ENCODE measurements at places on chromosomes 4 and X.

DNA sequence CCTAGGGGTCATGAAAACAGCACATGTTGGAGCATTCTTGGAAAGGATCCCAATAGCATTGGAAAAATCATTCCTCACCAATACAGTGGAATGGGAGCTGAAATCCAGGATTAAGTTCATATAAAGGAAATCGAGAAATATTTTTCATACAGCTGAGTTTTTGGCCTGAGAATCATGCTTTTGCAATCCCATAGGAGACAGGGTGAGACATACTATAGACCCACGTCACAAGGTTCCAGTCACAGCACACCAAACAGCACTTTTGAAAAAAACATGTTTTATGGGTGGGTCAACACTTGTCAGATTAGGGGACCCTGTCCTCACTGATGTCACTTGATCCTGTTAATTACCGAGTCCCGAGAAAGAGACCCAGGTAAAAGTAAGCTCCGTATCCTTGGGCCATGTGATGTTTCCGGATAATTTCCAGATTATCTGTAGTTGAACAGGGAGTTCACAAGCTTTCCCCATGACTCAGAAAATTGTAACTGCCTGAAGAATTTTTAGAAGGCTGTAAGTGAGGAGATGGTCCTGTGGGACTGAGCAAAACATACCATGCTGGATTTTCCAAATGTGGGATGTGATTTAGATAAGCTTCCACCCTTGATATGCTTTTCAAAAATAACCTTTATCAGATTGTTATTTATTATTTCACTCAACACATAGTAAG lies 80.9 kb upstream of the TLR3 start:
- no peak for DNase-seq

- DNase-seq, result no peak
Measured at GRCh38 chr4:72641611-72642010, 72.6 kb upstream of the ADAMTS3 start.

- DNase-seq, result no peak
Measured at GRCh38 chrX:7223271-7223670, 75.3 kb upstream of the PUDP start.

DNA sequence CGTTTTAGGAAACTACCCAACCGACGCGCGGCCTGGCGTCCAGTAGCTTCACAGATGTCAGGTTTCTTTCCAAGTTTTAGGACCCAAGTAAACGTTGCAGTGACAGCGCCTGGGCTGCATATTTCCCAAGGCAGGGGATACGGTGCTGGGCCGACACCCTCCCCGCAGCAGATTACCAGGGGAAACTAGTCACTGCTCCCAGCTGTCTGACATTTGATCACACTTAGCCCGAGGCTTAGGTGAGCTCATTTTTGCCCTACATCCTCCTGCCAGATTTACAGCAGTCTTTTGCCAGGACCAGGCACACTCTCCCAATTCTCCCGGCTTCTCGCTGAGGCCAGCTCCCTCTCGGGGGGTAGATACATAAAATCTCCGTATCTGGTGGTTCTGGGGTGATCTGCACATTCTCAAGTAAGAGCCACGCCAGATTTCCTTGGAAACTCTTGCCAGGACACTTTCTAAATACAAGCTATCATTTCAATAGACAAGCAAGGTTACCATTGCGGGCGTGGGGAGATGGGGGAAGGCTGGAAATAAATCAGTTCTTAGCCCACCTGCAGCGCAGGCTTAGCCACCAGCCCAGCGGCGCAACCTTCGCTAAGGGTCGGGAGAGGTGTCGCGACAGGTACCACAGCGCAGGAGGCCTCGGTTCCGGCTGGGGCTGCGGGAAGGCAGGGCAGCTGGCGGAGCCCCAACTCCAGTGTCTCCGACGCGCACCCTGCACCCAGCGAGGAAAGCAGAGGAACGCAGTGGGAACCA lies 2.5 kb upstream of the SOX3 start:
- no peak for DNase-seq

- DNase-seq, result no peak
Measured at GRCh38 chrX:107851215-107851614, 25.5 kb downstream of the MID2 start.

GRCh38 chr4:165621983-165622382 lies 243.2 kb downstream of the CPE start:
- no peak for DNase-seq

- no peak for DNase-seq
Measured at GRCh38 chr4:73723928-73724327, 16.4 kb upstream of the CXCL8 start.

DNA sequence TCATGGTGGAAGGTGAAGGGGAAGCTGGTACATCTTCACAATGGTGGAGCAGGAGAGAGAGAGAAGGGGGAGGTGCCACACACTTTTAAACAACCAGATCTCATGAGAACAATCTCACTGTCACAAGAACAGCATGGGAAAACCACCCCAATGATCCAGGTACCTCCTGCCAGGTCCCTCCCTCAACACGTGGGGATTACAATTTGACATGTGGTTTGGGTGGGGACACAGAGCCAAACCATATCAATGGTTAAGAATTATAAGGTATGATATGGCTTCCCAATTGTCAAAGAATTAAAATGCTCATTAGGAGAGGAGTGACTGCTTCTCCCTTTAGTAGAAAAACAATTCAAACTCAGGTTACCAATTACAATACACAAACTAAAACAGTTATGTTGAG lies 143.3 kb downstream of the PDLIM5 start:
- DNase-seq, result no peak

- DNase-seq, result no peak
Measured at GRCh38 chrX:38357747-38358673, 5.6 kb downstream of the OTC start.

GRCh38 chrX:63739885-63740284 lies 45.1 kb downstream of the ARHGEF9 start:
- no peak for DNase-seq

- DNase-seq, result no peak
Measured at GRCh38 chrX:153538424-153538823, 21.0 kb downstream of the ATP2B3 start.

- no peak for DNase-seq
Measured at GRCh38 chrX:50579955-50580354, 109.3 kb upstream of the DGKK start.

DNA sequence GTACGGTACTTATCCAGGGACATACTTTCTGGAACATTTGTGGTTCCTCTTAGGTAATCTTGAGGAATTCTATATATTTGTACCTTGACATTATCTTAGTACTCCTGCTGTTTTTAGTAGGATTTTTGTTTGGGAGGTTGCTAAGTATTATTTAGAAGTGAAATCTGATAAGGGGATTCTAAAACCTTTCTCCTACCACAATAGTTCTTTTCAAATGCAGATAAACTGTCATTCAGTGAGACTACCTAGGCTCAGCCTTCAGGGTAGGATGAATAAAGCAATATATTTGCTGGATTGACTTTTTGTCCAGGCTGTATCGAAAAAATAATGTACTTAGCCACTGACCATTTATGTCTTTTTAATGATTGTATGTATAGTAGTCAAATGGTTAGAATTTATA lies 25.4 kb downstream of the DIAPH2 start:
- no peak for DNase-seq

- no peak for DNase-seq
Measured at GRCh38 chr4:84968925-84969324, 2.4 kb upstream of the WDFY3 start.

DNA sequence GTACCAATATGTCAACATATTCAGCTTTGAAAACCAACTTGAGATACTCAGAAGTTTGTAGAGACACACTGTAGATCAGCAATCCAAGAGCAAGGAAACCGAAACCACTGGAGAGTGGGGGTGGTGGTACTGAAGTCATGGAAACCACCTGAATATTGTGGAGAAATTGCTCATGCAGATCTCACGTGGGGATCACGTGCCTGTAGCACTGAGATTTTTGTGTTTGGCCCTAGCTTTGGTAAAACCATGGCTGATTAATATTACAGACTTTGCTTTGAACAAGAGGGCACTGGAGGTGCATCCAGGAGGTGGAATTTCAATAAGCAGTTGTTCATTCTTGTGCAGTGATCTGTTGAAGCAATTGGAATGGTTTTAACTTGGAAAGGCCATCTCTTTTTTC lies 47.2 kb downstream of the GBA3 start:
- no peak for DNase-seq

DNA sequence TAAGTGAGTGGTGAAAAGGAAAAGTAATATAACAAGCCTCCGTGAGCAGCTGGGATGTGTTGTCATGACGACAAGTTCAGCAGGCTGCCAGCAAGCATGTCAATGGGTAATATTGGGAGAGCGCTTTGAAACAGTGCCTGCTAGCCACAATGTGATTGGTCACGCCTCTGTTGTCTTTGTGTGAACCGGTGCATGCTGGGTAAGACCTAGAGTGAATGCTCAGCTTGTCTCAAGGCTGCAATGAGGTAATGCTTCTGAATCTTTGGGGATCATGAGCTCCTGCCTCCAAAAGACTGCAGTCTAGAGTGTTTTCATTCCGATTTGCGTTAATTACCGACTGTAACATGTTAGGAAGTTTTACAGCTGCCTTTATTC lies 54.9 kb downstream of the STOX2 start:
- no peak for DNase-seq

DNA sequence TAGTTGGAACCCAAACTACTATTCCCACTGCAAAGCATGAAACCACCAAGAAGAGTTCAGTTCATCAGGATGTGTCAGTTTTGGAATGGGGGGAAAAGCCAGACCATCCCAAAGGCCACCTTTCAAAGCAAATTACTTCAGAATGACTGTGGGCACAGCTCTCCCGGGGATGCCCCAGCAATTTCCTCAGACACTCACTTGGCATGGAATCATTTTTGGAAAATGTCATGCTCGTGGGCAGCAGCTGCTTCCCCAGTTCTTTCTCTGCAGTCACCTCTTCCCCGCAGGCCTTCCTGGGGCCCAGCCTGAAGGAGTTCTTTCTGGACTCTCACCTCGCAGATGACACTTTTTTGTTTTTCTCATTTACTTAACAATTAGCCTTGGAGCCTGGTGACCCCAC lies 350.3 kb downstream of the NR3C2 start:
- DNase-seq, result no peak

DNA sequence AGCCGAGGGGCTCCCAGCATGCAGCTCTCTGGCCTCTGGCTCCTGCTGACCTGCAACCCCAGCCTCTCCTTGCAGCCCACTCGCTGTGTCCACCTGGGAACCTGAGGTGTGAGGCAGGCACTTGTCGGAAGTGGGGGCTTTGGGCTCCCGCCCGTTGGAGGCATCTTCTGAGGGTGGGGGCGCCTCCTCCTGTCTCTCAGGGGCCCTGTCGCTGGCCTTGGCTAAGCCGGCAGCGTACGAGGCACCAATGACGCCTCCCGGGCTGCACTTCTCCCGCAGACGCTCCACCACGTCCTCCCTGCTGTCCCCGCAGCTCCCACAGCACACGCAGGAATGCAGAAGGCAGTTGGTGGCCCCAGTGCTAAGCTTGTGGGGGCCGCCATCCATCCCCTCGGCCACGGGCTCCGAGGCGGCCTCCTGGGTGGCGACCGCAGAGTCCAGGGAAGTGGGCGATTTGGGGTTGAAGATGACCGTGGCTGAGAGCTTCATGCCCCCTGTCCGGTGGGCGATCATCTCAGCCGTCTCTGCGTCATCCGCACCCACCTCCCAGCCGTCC lies 42.5 kb upstream of the MXD4 start:
- DNase-seq, result no peak

GRCh38 chr4:151238477-151238876 lies 38.5 kb upstream of the PRSS48 start:
- no peak for DNase-seq

GRCh38 chrX:69282893-69283690 lies 117.8 kb upstream of the PJA1 start:
- DNase-seq, result no peak

DNA sequence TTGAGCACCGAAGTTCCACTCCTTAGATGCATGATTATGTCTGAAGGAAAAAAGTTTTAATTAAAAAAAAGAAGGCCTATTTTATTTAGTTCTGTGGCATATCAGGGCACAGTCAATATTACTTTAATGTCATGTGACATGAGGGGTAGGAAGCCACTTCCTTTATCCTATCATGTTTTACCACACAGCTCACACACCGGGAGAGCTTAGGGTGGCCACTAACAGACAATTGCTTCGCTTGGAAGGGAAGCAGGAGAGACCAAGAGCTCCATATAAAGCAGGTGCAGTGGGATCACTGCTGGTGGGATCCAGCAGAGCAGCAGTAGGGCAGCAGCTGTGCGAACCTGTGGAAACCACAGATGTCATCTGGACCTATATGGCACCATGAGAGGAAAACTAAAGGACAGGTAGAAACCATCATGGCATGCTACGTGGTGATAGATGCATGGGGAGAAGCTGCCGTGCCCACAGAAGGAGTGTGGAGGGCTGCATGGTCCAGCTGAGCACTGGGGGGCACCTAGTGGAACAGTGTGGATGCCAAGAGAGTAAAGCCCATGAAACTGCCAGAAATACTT lies 52.0 kb downstream of the DTHD1 start:
- DNase-seq, result no peak

DNA sequence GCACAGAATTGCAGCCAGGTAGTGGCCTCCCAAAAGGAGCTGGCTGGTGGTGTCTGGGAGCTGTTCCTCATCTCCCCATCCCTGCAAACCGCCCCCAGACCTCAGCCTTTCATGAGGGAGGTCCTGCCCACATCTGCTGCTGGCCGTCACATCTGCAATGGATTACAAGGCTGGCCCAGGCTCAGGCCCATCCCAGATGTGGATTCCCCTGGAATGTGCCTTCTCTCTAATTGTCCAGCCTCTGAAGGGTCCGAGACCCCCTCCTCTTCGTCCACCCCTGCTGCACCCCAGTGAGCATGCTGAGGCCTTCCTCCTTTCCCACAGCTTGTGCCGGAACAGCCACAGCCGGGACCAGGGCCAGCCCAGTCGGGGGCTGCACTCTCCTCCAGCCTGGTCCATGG lies 115.0 kb upstream of the NALF2 start:
- DNase-seq, result no peak

- no peak for DNase-seq
Measured at GRCh38 chr4:139076016-139076744, 60.6 kb downstream of the NOCT start.

GRCh38 chr4:11912886-11913285 lies 484.2 kb upstream of the HS3ST1 start:
- no peak for DNase-seq

DNA sequence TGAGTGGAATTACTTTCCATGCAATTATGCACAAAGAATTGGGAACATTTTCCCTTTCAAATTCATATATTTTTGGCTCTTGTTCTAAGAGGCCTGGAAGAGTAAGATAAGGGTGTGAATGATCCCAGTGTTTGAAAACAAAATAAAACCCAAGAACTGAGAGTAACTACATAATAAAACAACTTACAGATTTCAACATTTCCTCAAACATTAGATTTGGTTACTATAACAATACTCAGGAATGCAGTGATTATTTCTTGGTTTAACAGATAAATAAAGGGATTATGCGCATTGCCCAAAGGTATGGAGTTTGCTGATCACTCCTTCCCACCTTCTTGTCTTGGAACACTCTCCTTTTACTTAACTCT lies 292.5 kb downstream of the CAMK2D start:
- DNase-seq, result no peak

- no peak for DNase-seq
Measured at GRCh38 chr4:10212901-10213300, 96.3 kb upstream of the WDR1 start.

GRCh38 chrX:94914235-94914634 lies 1240.2 kb downstream of the FAM133A start:
- no peak for DNase-seq
